ENCODE measurements at places on chromosomes 6 and 20.

GRCh38 chr6:32664827-32665362, 1.6 kb downstream of the HLA-DQB1 start:
- peak; percentile 66 for DNase-seq

DNA sequence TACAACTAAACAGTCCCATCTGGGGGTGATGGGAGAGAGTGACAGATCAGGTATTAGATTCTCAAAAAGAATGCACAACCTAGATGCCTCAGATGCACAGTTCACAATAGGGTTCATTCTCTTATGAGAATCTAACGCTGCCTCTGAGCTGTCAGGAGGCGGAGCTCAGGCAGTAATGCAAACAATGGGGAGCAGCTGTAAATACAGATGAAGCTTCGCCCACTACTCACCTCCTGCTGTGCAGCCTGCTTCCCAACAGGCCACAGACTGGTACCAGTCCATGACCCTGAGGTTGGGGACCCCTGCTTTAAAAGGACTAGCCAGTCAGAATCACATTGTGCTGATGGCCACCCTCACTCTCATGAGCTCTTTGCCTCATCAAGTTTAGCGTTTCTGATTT, 247.0 kb upstream of the KCNQ5 start:
- no peak for DNase-seq

DNA sequence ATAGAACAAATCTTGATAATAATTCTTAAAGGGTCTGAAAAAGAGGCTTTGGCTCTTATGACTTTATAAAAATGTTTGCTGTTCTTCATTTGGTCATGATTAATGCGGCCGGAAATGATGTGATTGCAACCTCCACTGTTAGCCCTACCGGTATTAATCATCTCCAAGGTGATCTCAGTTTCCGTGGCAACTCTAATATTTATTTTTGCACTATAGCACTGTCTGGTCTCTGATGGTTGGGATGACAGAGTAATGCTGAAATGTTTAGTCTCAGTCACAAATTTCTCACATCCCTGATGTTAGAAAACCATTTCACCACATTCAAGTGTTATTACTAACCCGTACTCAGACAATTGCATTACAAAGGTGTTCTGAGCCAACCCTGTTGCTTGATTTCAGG, 87.4 kb downstream of the TMEM200A start:
- DNase-seq = no peak

DNA sequence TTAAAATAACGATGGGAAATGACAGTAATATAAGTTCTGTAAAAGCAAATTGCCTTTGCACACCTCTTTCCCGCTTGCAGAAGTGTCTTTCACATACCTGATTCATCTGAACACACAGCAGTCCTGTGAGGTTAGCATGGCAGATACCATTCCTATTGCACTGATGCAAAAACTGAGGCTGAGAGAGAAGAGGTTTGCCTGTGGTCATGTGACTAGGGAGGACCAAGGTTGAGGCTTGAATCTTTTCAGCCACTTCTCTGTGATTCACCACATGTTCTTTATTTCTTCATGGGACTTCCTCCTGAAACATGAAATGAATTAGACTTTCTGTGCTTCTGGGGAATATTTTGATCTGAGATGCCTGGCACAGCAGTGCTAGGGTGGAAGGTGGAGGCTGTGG, 92.9 kb downstream of the VEGFA start:
- no peak for DNase-seq

DNA sequence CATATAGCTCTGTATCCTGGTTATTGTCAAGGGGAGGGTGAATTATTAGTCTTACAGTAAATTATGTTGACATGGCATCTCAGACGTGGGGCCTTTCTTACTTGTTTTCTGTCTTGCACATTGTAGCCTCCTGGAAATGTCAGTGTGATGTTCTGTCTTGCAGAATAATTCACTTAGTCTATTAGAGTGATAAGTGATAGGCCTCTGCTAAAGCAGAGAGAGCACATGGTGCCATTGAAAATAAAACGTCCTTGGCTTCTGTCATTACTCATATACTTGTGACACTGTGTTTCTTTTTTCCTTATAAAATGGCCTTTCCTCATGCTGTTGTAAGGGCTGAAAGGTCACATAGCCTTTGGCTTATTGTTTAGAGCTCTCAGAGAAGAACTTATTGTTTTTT, 531.0 kb downstream of the EPM2A start:
- DNase-seq = no peak
